ENCODE measurements at places on chromosomes 3 and 15.

DNA sequence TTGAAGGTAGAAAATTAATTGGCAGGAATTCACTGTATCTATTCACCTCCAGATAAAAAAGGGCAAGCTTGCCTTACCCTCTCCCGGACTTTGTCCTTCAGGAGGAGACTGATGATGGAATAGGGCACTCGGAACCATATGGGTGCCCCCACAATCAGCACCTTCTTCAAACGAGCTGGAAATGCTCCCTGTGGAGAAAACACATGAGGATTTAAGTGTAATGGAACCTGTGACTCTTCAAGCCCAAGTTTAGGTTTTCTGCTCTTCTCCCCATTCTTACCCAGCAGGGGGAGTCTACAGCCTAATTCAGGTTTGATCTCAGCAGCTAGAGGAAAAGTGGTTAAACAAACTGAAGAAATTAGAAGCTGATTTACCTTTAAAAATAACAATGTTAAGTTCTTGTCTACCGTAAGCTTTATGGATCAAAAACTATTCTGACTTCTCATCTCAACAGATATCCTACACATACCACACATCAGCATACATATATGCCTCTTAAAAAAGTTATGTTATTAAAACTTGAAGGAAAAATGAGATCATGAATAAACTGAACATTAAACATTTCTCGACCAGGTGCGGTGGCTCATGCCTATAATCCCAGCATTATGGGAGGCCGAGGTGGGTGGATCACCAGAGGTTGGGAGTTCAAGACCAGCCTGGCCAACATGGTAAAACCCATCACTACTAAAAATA lies 57.5 kb upstream of the SIN3A start:
- no peak for DNase-seq

DNA sequence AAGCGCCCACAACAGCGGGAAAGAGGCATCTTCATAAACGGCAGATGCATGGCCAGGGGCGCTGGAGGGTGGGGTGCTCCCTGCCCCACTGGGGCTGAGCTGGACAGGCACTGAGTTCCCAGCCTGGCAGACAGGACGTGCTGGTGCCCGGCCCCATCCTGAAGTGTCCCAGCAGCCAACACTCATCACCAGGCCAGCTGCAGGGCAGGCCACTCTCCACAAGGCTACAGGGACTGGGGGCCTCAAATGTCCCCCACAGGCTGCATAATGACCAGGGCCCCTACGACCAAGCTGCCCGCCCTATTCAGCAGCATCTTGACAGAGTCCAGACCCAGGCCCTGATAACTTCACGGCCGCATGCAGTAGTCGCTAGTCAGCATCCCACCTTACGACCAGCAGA lies 124.1 kb upstream of the IQSEC1 start:
- DNase-seq = no peak

DNA sequence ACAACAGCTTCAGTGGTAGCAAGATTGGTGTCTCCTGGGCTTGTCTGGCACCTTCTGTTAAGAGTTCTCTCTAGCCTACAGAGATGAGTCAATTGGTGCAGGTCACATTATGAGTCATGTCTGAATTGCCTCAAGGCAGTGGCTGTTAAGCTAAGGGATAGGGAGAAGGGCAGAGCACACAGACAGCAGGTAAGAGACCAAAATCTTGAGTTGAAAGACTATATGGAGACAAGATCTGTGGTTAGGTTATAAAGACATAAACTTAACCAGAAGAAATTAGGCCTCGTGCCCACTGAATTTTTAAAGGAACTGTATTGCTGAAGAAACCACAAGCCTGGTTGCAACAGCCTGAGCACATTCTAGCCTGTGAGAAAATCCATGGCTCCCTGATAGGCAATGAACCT lies 19.2 kb upstream of the KPNA1 start:
- no peak for DNase-seq

- no peak for DNase-seq
Observed at GRCh38 chr3:170062769-170063168, 25.0 kb downstream of the GPR160 start.

DNA sequence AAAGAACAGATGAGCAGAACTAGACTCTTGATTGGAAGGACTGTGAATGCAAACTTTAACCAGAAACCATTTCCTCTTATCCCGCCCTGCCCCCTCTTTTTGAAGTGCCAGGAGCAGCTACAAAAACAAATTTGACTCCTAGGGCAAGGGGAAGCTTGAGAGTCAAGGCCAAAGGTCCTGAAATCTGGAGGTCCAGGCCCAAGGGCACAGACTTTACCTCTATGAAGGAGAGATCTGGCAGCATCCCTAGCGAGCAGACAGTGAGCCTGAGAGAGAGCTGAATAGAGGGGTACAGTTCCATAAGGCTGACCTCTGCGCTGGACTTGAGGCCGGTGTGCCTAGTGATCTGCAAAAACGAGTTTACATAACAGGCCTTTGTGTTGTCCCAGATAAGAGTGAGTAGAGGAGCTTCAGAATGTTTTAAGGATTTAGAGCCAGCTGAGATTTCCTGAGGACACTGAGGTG lies 5.1 kb downstream of the RAB43 start:
- no peak for DNase-seq

- no peak for DNase-seq
Observed at GRCh38 chr3:48692551-48692950, 6.8 kb upstream of the NCKIPSD start.

GRCh38 chr15:72110355-72110754 lies 7.6 kb downstream of the MYO9A start:
- DNase-seq = no peak

GRCh38 chr3:23000371-23000770 lies 202.8 kb upstream of the UBE2E2 start:
- no peak for DNase-seq

DNA sequence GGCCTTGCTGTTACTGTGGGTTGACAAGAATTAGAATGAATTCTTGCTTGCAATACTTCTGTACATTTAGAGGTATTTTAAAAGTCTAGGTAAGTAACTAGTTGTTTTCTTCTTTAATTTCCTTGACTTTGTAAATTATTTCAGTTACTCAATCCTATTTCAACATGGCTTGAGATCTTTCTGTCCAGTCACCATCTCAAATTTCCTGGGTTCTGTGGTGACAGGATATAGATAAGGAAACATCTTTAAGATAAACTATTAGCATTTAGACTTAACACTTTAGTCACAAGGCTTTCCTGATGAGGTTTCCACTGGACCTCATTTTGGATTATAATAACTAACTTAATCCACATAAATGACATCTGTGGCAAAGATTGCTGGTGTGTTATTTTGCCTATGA lies 195.9 kb upstream of the DPH6 start:
- DNase-seq = no peak

DNA sequence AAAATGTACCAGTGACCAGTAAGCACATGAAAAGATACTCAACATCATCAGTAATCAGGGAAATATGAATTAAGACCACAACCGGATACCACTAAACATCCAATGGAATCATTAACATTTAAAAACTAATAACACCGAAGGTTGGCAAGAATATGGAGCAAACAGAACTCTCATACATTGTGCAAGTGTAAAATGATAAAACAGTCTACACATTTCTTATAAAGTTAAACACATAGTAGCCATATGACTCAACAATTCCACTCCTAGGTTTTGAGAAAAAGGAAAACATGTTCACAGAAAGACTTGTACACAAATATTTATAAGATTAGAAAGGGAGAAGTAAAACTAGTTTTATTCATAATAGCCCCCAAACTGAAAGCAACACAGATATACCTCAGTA lies 60.3 kb upstream of the SLCO2A1 start:
- no peak for DNase-seq

- DNase-seq = no peak
Observed at GRCh38 chr3:53658613-53659193, 164.3 kb downstream of the CACNA1D start.

GRCh38 chr3:160553827-160554226 lies 11.5 kb downstream of the KPNA4 start:
- DNase-seq = no peak

DNA sequence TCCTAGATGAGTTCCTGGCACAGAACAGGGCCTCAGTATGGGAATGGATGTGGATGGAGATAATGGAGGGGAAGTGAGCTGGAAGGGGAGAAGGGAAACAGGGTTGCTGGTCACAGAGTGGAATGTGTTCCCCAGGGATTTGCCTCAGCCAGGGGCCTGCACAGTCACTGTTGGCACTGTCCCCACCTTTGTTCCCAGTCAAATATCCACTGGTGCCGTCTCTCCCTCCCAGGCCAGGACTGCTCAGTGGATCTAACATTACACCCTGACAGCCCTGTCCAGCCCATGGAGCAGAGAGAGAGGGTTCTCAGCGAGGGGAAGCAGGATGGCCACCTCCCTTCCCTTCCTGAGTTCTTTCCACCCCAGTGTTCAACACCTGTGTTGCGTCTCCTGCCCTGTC lies 1.5 kb upstream of the PPP1R2 start:
- DNase-seq = no peak

DNA sequence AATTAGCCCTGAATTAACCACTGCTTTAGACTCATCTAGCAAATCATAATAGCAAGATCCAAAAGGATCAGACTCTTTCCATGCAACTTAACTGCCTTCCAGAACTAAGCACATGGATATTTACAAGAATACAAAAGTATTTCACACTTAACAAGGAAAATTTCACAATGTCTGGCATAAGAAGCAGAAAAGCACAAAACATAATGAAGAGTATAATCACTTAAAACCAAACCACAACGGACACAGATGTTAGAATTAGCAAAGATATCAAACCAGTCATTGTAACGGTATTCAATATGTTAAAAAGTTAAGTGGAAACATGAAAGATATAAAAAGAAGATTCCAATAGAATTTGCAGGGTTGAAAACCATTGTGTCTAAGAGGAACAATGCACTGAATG lies 51.5 kb upstream of the COL6A6 start:
- no peak for DNase-seq

DNA sequence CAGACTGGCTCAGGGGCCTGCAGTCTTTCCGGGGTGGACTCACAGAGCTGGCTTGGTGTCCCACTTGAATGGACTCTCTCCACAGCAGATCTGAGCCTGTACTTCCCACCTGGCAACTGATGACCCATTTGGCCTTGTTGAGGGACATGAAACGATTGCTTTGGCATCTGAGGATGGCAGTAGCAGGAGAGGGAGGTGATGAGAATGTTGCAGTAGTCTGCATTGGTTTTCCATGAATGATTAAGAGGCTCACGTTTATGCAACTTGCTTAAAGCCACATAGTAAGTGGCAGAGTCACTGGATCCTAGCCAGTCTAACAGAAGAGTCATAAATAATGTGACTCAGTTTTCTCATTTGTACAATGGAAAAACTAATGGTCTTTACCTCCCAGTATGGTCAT lies 21.9 kb downstream of the IL20RB start:
- no peak for DNase-seq

DNA sequence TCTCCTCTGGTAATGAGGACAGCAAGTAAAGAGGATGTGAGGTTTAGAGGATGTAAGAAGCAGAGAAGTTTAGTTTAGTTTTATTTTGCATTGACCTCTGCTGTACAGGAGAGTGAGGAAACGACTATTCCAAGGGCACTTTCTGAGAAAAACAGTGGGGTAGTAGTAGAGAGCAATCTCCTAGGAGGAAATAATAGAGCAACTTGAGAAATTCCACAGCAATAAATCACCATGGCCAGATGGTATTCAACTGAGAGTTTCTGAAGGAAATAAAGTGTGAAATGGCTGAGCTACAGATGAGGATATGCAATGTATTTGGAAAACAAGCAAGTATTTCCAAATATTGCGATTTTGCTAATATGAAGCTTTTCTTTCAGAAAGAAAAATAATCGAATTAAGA lies 118.9 kb downstream of the DPH6 start:
- no peak for DNase-seq

DNA sequence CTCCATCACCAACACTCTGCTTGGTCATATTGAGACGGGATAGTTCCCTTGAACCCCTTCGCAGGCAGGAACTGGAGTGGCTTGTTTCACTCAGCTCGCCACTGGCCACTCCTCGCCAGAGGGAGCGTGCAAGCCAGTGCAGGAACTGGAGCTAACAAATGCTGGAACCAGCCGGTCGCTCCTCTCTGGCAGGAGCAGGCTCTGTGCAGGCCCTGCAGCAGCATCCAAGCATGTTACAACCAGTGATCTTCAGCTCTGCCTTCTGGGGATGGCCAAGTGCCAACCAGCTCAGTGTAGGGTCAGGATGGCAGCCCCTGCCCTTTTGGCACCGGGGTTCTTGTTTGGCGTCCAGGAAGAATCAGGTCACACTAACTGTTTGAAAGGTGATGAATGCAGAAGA lies 329.0 kb upstream of the AZI2 start:
- no peak for DNase-seq

DNA sequence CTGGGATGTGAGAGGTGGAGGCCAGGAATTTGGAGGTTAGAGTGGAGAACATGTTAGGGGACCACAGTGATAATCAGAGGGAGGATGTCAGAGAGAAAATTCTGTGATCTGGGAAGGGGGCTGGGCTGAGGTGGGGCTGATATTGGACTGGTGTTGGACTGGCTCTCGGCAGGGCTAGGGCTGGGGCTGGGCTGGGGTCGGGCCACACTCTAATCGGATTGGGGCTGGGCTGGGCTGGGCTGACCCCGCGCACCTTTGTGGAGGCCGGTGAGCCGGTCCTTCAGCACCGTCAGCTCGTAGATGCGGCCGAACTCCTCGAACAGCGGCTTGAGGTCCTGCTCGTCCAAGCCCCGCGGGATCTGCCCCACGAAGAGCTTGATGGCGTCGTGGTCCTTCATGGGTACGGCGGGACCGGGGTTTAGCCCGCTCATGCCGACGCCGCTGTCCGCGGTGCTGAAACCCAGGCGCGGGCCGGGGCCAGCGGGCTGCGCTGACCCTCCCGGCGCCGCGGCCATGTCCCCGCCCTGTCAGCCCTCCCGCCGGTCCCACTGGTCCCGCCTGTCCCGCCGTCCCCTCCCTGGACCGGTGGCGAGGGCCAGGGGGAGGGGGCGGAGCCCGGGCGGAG lies 485 bp downstream of the CELF6 start:
- DNase-seq = peak; percentile 46

DNA sequence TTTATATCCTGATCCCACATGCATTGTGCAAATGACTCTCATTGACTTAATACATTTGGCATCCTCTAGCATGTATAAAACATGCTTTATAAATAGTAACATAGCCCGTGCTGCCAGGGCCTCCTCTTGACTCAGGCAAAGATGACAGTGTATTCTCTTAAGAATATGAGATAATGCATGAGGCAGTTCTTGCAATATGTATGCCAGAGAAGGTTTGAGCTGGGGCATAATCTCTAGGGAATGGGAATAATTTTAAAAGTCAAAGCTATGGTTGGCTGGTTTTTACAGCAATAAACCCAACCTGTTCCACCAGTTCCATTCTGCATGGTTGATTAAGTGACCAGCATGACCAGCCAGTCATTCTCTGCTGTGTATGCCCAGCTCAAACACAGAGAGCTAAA lies 179.0 kb upstream of the PFN2 start:
- DNase-seq = no peak

Measured in caudate nucleus (tissue), 63 donors.